Head of caudate nucleus (tissue), 42 donors: ENCODE measurements at places on chromosomes 13 and 19.

DNA sequence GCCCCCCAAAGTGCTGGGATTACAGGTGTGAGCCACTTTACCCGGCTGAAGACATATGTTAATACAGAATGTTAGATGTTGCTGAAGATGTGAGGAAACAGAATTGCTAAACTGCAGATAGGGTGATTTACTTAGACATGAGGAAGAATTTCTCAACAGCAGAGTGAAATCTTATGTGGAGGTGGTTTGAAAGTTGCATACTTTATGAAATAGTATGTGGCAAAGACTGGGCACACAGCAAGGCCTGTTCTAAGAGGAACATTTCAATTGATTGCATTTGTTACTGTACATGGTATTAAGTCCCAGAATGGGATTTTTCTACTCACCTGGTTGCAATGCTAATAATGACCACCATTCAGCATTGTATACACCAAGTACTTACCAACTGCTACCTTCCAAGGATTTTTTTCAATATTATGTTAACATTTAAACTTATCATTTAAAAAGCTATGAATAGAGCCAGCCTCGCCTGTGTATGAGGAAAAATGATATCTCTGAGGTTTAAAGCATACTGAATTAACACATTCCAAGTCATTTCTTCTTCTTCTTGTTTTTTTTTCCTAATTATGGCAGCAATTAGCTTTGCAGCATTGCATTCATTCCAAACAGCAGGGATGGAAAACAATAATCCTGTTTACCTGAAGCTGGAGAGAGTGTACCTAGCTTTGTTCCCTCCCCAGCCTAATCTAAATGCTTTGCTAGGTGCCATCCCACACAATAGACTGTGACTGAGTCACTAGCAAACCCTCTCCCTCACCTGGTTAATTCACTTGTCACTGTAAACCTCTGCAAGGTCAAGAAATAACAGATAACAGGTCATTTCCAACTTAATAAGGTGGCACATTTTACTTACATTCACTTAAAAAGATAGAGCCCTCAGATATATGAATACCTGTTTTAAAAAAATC lies 19.4 kb upstream of the KLF5 start:
- no peak for DNase-seq

DNA sequence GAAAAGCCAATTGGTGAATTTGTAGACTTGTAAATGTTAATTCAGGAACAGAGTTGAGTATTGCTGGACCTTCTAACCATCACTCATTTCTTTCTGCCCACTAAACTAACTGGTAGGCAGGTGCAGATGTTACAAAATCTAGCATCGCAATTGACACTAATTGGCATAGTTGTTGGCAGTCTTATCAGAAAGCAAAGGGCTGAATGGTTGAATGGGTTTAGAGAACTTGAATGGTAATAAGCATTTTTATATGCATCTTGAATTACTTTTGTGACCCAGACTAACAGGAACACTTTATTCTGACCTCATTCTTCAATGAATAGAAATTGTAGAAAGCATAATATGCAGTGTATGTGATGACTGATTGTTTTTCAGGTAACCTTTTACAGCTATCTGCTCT lies 189.1 kb downstream of the GGACT start:
- no peak for DNase-seq

DNA sequence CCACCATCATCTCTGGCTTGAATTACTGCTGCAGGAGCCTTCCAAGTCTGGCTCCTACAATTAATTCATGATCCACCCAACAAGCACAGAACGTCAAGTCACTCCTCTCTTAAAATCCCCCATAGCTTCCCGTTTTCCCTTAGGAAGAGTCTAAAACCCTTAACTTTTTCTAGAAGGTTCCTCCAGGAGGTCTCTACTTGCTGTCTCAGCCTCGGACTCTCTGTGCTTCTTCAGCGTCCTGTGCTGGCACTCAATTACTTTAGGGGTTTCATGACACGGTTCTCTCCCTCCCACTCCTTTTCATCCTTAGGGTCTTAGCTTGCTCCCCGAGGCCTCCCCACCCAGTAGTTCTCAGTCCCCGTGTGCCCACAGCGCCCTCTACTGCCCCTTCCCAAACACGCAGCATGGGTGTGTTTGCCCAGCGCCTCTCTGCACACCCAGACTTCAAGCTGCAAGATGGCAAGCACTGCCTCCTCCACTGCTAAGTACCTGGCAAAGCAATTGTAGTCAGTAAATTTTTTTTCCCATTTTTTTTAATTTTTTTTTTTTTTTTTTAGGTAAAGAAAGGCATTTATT lies 25.8 kb upstream of the MAP3K10 start:
- DNase-seq, result peak; percentile 63

- no peak for DNase-seq
Observed at GRCh38 chr19:51001515-51001914, at the start of gene KLK8. KLK8 (minus strand) TSS chr19:51001604; CDS start chr19:51001167, 437 bp downstream.

DNA sequence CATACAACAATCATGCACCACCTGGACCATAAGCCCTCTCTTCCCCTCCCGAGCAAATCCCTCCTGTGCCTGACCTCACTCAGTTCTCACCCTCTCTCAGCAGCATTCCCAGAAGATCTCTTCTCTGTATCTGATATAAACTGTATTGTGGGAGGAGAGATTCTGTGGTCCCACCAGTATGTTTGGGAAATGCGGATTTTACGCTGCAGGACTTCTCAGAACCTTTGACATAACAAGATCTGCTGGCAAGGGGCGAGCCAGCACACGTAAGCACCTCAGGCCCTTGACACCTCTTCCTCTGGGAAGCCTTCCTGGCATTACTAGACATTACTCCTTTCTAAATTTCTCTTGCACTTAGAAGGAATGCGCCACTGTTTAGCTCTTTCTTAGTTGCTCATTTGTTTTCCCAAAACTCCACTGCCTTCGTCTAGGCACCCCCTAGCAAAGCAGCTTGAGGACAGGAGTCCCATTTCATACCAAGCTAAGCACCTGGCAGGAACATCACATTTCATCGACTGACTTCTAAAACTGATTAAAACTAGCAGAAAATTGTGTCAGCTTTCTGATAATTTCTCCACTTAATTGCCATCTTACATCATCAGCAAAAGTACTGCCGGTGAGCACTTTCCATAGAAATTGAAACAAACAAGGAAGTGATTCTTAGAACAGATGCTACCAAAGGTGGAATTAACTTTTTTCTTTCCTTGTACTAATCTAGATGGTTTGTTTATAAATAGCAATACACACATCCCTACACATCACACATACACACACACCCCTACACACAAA lies 63.2 kb downstream of the CCDC70 start:
- no peak for DNase-seq

DNA sequence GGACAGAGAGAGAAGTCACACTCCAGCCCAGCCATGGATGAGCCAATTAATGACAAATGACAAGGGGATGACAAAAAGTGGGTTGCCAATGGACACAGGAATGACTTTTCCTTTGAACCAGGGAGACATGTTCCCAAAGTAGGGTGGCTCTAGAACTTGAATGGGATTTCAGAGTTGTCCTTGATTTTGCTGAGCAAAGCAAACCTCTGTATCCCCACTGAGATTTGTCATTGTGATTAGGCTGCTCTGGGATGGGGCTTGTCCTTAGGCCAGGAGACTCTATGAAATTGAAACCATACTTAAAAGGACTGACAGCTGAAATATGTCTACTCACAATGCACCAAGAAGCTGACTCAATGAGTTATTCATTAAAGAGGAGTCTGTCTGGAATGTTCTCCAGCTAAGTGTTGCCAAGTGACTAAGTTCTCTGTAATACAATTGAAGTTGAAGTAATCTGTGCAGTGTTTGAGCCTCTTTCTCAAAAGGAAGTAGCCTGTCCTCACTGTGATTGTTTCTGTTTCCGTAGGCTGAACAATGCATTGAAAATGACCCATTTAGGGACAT lies 69.0 kb upstream of the PCDH9 start:
- no peak for DNase-seq

GRCh38 chr19:33722456-33723239 lies 74.0 kb upstream of the KCTD15 start:
- DNase-seq, result peak; percentile 83

DNA sequence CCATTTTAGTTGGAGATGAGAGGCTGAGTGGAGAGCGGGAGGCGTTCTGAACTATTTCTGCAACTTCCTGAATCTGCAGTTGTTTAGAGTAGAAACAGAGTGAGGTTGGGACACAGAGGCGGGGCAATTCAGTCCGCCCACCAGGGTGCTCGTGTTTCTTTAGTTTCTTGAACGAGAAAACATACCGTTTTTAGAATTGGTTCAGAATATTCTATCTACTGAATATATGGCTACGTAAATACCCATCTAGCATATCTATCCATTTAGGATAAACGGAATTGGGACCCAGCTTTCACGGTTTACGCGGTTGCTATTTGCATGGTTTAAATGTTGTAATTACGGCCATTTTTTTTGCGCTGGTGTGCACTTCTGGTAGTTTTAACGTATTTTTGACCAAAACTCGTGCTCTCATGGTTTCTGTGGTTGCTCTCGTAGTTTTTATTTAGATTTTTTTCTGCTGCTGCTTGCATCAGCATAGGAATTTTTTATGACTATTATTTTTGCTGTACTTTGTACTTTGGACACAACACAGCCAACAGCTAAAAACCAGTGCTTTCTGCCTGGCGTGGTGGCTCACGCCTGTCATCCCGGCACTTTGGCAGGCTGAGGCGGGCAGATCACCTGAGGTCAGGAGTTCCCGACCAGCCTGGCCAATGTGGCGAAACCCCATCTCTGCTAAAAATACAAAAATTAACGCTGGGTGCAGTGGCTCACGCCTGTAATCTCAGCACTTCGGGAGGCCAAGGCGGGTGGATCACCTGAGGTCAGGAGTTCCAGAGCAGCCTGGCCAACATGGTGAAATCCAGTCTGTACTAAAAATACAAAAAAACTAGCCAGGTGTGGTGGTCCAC lies 32.7 kb downstream of the TIMM13 start:
- DNase-seq, result no peak

GRCh38 chr13:97026531-97027161 lies 32.4 kb upstream of the OXGR1 start:
- no peak for DNase-seq

GRCh38 chr19:36409841-36410240 lies 8.6 kb downstream of the ZFP82 start:
- no peak for DNase-seq

DNA sequence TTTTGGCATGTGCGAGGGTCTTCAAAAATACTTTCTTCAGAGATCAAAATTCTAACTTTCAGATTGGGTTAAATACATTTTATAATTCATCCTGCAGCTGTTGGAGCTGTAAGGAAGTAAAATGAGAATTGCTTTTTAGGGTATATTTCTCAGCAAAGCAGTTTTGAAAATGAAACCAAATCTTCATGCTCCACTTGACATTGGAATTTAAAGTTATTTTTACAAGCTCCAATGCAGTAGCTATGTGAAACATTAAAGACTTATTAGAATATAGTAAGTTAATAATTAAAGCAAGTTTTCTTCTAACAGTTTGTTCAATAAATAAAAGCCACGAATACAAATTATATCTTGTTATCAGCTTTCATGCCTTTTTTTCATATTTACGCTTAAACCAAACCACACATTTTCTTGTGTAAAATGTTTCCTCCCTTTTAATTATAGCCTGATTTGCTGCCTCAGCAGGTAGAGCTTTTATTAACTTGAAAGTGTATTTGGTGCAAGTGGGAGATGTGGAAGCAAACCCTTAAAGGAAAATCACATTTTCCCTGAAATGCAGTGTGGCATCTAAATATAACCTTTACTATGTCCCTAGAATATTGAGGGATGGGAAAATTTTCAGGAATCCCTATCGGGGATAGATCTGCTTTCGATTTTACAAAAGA lies 12.4 kb upstream of the MICU2 start:
- DNase-seq, result no peak

GRCh38 chr19:6772866-6773322 lies 386 bp downstream of the VAV1 start:
- DNase-seq, result no peak

GRCh38 chr19:33302175-33302973 lies at the start of gene CEBPA:
CEBPA (minus strand) TSS chr19:33302534; CDS start chr19:33302414, 120 bp downstream.
- peak; percentile 90 for DNase-seq

DNA sequence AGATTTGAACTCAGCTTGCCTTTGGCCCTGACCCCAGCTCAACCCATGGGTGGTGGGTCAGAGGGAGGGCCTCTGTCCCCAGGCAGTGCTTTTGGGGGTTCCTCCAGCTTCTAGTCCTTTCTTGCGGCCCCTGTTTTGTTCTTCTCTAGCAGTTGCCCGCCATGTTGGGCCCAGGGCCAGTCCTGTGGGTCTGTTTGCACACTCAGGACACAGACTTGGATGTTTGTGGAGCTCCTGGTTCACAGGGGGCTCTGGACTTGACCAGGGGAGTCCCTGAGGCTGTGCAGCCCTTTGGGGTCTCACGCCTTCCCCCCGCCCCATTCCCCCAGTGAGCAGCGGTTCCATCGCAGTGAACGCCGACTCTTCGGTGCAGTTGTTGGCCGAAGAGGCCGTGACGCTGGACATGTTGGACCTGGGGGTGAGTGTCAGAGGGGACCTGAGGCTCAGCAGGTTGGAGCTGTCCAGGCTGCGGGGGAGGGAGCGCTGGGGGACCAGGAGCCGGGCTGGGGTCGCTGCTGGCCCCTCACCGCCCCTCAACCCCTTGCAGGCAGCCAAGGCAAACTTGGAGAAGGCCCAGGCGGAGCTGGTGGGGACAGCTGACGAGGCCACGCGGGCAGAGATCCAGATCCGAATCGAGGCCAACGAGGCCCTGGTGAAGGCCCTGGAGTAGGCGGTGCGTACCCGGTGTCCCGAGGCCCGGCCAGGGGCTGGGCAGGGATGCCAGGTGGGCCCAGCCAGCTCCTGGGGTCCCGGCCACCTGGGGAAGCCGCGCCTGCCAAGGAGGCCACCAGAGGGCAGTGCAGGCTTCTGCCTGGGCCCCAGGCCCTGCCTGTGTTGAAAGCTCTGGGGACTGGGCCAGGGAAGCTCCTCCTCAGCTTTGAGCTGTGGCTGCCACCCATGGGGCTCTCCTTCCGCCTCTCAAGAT lies 2.5 kb downstream of the ATP5F1D start:
- DNase-seq, result peak; percentile 83

- no peak for DNase-seq
Observed at GRCh38 chr13:79402074-79402635, 3.9 kb downstream of the RBM26 start.
